ENCODE measurements at places on chromosomes 6 and 20.

GRCh38 chr6:54579011-54579410, 267.6 kb upstream of the FAM83B start:
- no peak for DNase-seq

- no peak for DNase-seq
These were observed 47.4 kb upstream of the OLIG3 start for GRCh38 chr6:137541534-137542063.

DNA sequence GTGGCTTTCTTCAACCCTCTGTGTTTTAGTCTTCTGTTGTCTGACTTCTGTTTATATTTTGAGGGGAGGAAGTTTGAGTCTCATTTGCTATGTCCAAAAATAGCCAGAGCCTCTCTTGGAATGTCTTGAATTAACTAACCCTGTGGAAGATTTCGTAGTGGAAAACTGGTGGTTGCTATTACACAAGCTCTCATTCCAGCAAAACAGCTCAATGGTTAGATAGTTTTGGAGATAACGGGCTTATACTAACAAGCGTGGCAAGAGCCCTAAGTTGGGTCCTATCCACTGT, 1.6 kb downstream of the CCN2 start:
- DNase-seq = no peak

GRCh38 chr6:26252077-26252472, 112.9 kb upstream of the BTN3A2 start:
- no peak for DNase-seq

GRCh38 chr20:12575352-12576095, 433.2 kb upstream of the SPTLC3 start:
- no peak for DNase-seq

DNA sequence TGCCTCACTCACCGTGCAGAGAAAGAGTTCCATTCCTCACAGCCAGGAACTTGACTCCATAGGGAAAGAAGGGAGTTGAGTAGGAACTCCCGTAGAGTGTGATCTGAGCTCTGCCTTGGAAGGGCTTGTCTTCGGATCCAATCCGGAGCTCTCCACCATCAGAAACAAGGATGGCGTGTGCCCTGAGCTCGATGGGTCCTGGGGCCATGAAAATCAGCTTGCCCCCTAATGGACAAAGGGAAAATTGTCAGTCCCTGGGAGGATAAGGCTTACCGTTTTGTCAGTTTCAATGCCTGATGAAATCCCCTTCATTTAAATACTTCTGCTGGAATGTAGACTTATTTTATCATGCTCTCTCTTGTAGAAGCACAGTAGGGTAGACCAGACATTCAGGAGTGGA, 153.3 kb downstream of the PKHD1 start:
- DNase-seq = no peak

DNA sequence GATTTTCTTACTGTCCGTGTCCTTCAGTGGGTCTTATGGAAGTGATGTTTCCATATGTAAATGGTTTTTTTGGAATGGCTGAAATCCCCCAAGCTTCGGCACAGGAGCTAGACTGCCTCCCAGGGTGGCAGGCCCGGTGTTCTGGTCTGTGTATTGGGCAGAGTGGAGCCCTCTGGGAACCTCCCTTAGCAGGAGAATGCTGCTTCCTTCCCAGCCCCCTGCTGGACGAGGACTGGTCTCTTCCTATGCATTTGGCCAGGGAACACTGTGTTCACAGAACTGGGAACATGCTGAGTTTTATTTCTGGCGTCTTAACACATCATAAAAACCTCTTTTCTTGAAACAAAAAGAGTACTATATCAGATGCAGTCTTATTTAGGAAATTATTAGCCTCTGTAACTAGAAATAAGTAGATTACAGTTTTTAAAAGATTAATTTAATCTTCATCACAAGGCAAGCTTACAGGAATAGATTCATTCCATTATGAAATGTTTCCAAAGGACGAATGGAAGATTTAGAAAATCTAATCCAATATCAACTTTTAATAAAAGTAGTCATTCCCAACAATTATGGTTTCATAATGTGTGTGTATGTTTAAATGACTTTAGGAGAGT, 56.6 kb downstream of the SYTL3 start:
- DNase-seq = no peak
